DMS153 (cell line): ENCODE measurements at places on chromosomes 4 and X.

DNA sequence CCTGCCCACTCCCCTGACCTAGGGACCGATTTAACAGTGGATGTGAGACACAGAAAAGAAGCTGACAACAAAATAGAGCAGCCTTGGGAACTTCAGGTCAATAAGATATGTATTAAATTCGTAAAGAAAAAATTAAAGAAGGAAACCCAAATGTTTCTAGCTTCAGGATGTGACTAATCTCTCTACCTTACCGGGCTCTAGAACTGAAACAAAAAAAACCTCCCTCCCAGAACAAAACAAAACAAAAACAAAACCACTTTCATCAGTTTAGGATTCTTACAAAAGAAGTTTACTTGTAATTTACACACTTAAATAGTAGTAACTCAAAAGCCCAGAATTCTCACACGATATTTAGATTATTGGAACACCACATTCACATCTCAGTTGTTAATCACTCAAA lies 185.8 kb upstream of the RPS6KA3 start:
- DNase-seq, result no peak

- DNase-seq, result no peak
These were observed 70.3 kb downstream of the ANXA10 start for GRCh38 chr4:168162604-168163003.

GRCh38 chr4:59945277-59945676 lies 1254.8 kb upstream of the ADGRL3 start:
- no peak for DNase-seq

DNA sequence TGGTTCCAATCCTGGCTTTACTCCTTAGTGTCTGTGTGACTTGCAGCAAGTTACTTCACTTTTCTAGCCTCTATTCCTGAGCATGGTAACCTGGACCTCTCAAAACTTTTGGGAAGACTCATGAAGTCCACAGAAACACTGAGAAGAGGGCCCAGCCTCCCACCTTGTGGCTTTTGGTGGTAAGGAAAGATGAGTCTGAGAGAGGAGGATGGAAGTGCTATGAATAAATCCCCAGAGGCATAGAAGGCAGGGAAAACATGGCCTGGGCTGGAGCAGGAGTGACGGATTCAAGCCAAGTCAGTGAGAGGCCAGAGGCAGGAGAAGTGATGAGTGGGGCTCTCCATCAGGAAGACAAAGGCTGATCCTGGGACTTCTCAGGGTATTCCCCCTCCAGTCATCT lies 10.9 kb upstream of the MAGEA4 start:
- DNase-seq, result no peak

- DNase-seq, result no peak
These were observed 17.8 kb downstream of the PDCL2 start for GRCh38 chr4:55574252-55574651.
